CD8-positive, alpha-beta memory T cell (primary cell): ENCODE measurements at places on chromosomes 3 and 15. TPM values are rescaled to one million over a fixed set of nuclear protein-coding genes. Genes with fewer than 3 reads are reported as not detected.
A peak's percentile ranks its signal among the peaks of the same experiment; 100 is the strongest.

DNA sequence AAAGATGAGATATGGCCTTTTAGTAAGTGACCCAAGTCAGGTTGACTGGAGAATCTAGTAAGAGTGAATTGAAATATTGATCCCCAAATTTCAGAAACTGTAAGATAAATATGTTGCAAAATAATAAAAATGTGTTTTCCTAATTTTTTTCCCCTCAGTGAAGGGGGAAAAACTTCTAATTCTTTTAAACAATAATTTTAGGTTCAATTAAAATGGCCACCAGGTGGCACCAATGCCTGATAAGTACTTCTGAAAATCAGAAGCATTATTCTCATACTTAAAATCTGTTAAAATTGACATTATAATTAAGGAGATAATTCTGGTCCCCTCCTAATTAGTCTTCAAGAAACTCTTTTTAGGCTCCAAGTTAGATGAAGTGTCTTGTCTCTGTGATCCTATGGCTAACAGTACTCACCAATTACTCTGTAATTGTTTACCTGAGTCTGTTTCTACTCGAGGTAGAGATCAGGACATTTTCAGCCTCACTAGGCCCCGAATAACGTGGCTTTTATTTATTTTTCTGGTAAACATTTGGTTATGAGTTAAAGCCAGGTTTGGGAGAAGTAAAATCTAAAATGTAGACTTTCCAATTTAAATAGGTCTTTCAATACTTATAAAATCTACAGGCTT, 52.6 kb downstream of the NMD3 start:
- peak; percentile 33 for DNase-seq

GRCh38 chr3:136658946-136659682, 93.1 kb downstream of the STAG1 start:
- DNase-seq, result no peak

DNA sequence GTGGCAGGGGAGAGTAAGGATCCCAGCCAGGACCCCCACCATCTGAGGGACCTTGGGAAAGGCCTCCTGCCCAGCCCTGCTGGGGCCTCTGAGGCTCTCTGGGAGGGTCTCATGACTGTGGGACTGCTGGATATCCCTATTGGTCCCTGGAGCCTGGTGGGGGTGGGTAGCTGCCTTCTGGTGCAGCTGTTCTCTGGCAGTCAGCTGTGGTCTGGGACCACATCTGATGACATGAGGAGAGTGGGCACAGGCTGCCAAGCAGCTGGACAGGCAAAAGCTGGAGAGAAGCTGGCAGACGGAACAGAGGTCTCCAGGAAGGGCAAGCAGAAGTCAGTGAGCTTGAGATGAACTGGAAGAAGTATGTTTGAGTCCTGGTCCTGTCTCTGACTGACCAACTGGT, 22.4 kb downstream of the PLEKHO2 start:
- DNase-seq, result no peak

- no peak for DNase-seq
These were observed 191.3 kb upstream of the ZNF385D start for GRCh38 chr3:21942328-21942727.

DNA sequence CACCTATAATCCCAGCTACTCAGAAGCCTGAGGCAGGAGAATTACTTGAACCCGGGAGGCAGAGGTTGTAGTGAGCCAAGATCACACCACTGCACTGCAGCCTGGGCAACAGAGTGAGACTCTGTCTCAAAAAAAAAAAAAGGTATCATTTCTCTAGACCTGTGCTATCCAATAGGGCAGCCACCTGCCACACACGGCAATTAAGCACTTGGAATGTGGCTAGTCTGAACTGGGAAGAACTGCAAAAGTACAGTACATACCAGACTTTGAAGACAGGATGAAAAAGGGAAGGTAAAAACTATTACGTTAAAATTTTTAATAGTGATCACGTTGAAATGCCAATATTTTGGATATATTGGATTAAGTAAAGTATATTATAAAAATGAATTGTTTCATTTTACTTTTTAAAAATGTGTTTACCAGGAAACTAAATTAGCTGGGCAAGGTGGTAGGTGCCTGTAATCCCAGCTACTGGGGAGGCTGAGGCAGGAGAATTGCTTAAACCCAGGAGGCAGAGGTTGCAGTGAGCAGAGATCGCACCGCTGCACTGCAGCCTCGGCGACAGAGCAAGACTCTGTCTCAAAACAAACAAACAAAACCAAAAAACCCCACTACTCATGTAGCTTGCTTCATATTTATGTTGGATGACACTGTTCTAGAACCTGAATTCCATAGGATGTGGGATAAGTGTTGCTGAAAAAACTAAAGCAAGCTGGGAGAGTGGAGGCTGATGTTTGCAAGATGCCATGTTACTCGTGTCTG, 2.3 kb downstream of the CYP8B1 start:
- no peak for DNase-seq

GRCh38 chr15:60838206-60838605, 359.3 kb upstream of the ICE2 start:
- no peak for DNase-seq

- DNase-seq, result no peak
These were observed 7.0 kb downstream of the EIF4A2 start for GRCh38 chr3:186790261-186790981.

- no peak for DNase-seq
These were observed 98.9 kb upstream of the TLE3 start for GRCh38 chr15:70196372-70197316.

The SKOR1 gene
- total RNA-seq, result 0.16 TPM

The MYH15 gene
- 0.18 TPM for total RNA-seq

The SYNPR gene
- not detected for total RNA-seq

The FBXW12 gene
- total RNA-seq, result not detected

The CHL1 gene
- not detected for total RNA-seq

The STIMATE gene
- 39.1 TPM for total RNA-seq
